ENCODE measurements at places on chromosomes 16 and 17.

- DNase-seq, result no peak
Measured at GRCh38 chr17:72840019-72840418, 252.5 kb downstream of the SLC39A11 start.

DNA sequence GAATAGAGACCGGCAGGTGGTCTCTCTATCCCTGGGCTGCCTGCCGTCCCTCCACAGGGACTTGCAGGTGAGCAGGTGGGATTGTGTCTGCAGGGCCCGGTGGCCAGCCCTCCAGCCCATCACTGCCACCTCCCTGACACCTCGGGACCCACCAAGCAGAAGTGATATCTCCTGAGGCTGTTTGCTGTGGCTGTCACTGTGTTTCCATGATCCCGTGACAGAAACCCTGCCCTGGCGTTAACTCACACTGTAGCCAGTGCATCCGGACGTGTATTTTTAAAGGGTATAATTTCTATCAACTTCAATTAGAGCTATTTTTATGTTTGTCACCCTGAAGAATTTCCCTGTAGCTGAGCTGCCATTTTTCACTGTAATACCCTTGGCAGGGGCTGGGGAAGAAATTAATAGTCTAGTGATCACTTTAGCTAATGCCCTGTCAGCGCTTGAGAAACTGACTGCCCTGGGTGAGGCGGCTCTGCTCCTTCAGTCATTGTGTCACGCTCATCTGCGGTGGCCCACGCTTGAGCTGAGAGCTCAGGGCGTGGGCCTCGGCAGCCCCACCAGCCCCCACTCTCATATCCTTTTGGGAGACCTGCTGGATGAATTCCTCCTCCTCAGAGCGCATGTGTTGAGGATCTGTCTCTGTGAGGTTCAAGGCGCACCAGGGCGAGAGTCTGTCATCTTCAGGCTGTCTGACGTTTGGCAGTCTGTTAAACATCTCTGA, 229.9 kb upstream of the CIBAR2 start:
- DNase-seq, result no peak

DNA sequence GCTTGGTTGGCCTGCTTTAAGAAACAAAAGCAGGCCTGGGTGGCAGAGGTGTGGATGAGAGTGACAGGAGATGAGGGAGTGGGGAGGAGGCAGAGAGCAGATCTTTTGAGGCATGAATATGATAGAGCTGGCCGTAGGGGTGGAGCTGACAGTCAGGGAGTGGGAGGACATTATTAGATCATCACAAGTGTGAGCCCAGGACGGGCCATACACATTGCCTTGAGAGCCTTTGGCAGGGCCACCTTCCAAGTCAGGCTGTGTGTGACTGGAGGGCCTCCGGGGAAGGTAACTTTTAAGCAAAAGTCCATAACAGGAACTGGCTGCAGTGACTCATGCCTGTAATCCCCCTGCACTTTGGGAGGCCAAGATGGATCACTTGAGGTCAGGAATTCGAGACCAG, 26.3 kb downstream of the GINS3 start:
- no peak for DNase-seq

DNA sequence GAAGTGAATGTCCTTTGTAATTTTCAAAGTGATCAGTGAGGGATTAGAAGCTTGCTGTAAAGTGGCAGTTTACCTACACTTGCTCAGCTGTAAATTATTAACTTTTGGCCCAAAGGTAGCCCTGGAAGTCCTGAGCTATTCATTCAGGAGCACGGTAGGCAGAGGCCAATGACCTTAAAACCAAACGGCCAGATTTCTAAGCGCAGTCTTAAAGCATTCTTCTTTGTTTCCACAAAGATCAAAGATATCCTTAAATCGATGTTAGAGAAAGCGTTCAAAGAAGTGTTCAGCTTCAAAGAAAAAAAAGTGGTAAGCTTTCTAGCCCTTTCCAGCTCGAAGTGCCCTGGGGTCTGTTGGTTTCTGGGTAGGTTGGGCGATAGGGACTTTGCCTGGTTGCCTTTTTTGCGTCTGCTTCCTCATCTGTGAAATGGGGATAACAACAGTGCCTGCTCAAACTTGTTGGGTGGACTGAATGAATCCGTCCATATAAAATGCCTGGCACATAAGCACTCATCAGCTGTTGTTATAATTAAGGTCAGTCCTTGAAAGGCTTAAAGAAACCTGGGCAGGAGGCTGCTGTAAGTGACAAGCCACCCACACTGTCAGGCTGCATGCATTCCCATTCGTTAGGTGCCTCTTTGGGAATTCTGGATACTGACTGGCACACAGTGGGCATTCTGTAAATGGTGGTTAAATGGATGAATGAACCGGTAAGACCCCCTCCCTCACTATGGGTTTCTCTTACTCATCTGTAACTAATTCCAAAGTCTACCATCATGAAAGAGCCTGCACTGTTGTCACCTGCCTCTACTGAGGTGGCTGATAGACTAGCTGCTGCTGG, 113.2 kb downstream of the PRKCA start:
- no peak for DNase-seq

DNA sequence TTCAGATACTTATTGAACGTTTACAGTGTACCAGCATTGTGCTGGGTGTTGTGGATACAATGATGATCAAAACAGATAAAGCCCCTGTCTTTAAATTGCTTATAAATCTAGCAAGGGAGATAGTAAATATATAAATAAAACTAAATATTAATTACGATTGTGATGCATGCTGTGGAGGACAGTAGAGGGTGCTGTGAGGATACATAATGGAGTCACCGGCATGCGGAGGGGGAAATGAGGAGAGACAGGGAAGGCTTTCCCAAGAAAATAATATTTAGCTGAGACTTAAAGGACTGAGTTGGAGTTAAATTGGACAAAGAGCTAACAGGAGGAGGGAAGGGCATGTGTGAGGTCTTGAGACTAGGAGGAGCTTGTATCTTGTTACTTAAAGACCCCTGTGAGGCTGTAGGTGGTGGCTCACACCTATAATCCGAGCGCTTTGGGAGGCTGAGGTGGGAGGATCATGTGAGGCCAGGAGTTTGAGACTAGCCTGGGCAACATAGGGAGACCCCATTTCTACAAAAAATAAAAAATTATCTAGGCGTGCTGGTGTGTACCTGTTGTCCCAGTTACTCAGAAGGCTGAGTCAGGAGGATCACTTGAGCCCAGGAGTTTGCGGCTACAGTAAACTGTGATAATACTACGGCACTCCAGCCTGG, 2.4 kb downstream of the DHRS7B start:
- no peak for DNase-seq

DNA sequence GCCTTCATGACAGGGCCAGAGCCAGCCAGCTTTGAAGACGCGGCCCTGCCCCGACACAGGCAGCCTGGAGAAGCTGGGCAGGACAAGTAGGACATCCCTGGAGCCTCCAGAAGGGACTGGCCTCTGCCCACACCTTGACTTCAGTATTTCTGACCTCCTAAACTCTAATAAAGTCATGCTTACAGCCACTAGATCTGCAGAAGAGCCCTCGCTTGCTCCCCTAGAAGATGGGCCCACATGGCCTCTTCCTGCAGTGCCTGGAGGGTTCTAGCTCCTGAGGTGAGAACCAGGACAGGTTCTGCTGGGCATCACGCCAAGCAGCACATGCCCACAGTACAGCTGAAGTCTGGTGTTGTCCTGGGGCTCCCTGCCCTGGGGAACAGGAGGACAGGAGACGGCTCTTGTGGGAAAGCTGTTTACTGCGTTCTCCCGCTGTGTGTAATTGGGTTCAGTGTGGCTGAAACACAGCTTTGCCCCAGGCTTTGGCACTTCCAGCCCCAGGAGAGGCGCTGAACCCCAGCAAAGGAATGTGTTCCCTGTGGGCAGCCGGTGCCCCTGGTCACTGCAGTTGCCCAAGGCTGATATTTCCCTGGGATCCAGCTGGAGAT, 2.6 kb downstream of the APRT start:
- DNase-seq, result no peak

- DNase-seq, result peak; percentile 58
Measured at GRCh38 chr16:86227041-86227440, 283.3 kb upstream of the FOXF1 start.

DNA sequence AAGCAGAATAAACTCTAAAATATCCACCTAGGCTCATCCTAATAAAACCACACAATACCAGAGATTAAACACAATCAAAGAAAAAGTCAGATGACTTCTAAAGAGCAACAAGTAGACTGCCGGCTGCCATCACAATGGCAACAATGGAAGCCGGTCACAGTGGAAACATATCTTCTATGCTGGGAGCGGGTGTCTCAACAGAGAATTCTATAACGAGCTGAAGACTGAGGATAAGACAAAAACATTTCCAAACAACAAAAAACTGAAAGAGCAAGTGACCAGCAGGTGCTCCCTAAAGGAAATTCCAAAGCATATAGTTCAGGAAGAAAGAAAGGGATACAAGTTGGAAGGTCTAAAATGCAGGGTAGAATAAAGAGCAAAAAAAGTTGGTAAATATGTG, 8.9 kb downstream of the NSMCE1 start:
- no peak for DNase-seq

GRCh38 chr16:2818272-2818876, 1.3 kb downstream of the PRSS21 start:
- DNase-seq, result peak; percentile 49

- DNase-seq, result no peak
Measured at GRCh38 chr16:49585143-49585832, 211.7 kb downstream of the C16orf78 start.

DNA sequence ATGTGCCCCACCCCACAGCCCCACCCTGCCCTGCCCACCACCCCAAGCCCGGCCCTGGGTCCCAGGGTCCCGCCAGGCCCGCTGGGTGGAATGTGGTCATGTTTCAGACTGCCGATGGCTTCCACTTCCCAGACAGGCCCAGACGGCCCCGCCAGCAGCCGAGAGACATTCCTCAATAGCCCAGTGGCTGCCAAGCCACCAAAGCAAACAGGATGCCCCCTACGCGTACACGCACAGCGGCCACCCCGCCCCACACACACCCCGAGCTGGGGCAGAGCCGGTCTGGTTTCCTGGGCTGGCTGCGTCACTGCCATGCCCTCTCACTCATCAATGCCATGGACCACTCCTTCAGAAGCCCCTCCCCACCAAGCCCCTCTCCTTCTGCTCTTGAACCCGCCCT, 1.2 kb upstream of the KRT17 start:
- peak; percentile 42 for DNase-seq

DNA sequence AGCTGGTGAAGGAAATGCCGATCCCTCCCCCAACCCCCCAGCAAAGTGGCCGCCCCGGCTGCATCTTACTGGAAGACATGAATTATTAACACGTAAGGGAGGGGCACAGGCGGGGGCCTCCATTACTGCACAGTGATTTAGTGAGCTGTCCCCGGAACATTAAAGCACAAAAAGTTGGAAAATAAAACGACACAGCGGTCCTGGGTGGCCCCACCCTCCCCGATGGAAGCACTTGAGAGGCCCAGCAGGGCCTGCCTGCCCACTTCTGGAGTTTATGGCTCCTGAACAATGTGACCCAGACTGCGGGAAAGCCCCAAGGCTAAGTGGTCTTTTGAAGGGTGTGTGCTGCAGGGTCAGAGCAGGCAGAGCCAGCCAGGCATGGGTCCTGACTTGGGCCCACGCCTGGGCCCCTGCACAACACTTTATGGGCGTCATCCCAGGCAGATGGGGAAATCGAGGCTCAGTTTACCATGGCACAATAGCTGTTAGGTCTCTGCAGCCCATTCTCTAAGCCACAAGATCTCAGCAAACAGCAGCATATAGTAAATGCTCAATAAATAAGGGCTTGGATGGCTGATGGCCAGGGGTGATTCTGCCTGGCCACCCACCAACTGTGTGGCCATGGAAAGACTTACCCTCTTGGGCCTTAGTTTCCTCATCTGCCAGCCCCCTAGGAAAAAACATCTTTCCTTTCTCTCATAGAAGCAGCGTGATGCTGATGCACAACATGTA, 22.8 kb downstream of the CCDC102A start:
- peak; percentile 66 for DNase-seq

- DNase-seq, result no peak
Measured at GRCh38 chr17:14451729-14452191, 150.9 kb downstream of the HS3ST3B1 start.

DNA sequence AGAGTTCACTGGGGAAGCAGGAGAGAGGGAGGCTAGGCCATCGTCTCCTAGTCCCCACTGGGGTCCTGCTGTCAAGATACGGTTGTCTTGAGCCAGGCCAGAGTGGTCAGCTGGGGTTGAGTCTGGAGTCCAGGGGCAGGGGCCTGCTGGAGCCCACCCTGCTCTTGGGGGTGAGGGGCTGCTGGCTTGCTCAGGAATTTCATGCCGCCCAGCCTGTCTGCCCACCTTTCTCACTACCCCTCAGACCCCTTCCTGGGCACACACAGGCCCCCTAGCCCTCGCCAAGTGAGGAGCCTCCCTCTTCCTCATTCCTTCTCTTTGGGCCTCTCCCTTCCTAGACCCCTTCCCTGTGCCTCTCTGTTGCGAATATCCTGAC, 1.3 kb downstream of the TRAF7 start:
- no peak for DNase-seq

- no peak for DNase-seq
Measured at GRCh38 chr16:1439058-1439698, 5.2 kb downstream of the CCDC154 start.

- DNase-seq, result peak; percentile 91
Measured at GRCh38 chr16:30948667-30949649, at the start of gene ORAI3. TSS of gene ORAI3 (plus strand) at chr16:30949068. CDS start at chr16:30949290, 222 bp downstream.

DNA sequence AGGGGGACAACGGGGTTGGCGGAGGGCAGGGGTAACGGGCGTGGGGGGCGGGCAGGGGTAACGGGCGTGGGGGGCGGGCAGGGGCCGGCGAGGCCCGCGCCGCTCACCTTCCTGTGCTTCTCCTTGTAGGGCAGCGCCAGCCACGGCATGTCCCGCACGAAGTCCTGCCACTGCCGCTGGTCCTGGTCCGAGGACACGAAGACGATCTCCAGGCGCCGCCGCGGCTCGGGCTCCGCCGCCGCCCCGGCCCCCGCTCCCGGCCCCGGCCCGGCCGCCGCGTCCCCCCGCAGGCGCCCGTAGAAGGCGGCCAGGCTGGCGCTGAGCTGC, 401 bp downstream of the NXN start:
- peak; percentile 84 for DNase-seq

- no peak for DNase-seq
Measured at GRCh38 chr17:53046781-53047180, 775.9 kb upstream of the KIF2B start.

- DNase-seq, result peak; percentile 74
Measured at GRCh38 chr16:67277294-67277998, 1.9 kb upstream of the PLEKHG4 start.

DNA sequence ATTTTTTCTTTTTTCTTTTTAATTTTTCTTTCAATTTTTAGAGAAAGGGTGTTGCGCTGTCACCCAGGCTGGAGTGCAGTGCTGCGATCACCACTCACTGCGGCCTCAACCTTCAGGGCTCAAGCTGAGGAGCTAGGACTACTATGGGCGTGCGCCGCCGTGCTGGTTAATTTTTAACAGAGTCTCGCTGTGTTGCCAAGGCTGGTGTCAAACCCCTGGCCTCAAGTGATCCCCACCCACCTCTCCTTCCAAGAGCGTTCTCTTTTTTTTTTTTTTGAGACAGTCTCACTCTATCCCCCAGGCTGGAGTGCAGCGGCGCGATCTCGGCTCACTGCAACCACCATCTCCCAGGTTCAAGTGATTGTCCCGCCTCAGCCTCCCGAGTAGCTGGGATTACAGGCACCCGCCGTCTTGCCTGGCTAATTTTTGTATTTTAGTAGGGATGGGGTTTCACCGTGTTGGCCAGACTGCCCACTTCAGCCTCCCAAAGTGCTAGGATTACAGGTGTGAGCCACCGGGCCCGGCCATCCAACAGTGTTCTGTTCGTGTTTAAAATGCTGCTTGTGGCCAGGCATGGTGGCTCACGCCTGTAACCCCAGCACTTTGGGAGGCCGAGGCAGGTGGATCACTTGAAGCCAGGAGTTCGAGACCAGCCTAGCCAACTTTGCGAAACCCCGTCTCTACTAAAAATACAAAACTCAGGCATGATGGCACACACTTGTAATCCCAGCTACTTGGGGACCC, 14.5 kb upstream of the RPL13 start:
- no peak for DNase-seq

- no peak for DNase-seq
Measured at GRCh38 chr17:35132099-35132498, 10.0 kb downstream of the NLE1 start.
